ENCODE measurements at places on chromosomes 12 and 14. TPM values are rescaled to one million over a fixed set of nuclear protein-coding genes. Genes with fewer than 3 reads are reported as not detected.

GRCh38 chr12:2631653-2632350, 163.0 kb upstream of the FKBP4 start:
- no peak overlapping the region for H3K27ac ChIP-seq
- H3K36me3 ChIP-seq: no peaks in the 10 kb centered on the region
- no peaks in the 10 kb centered on the region for H3K27me3 ChIP-seq
- no peaks in the 10 kb centered on the region for H3K4me1 ChIP-seq
- DNase-seq: no peak
- H3K4me3 ChIP-seq: no peak overlapping the region

GRCh38 chr12:52681526-52682380, 1.5 kb upstream of the KRT1 start:
- no peak for DNase-seq
- no peak overlapping the region for H3K4me3 ChIP-seq
- H3K27me3 ChIP-seq: peaks cover 5% of the 10 kb centered on the region
- H3K4me1 ChIP-seq: no peaks in the 10 kb centered on the region

GRCh38 chr12:114404083-114404925, 1.6 kb downstream of the TBX5 start:
- H3K27me3 ChIP-seq: peaks cover 35% of the 10 kb centered on the region
- H3K36me3 ChIP-seq: no peaks in the 10 kb centered on the region
- no peaks in the 10 kb centered on the region for H3K4me1 ChIP-seq
- H3K27ac ChIP-seq: no peak overlapping the region
- H3K4me3 ChIP-seq: no peak overlapping the region
- no peak for DNase-seq

GRCh38 chr12:57604454-57604991, at the start of gene DTX3:
DTX3 (plus strand) TSS chr12:57604824; CDS start chr12:57606518, 1,694 bp downstream.
- no peaks in the 10 kb centered on the region for H3K36me3 ChIP-seq
- peak within 1 kb of the TSS; percentile 56 for H3K27ac ChIP-seq
- no peaks in the 10 kb centered on the region for H3K27me3 ChIP-seq
- peaks cover 4% of the 10 kb centered on the region for H3K4me1 ChIP-seq
- DNase-seq: no peak

DNA sequence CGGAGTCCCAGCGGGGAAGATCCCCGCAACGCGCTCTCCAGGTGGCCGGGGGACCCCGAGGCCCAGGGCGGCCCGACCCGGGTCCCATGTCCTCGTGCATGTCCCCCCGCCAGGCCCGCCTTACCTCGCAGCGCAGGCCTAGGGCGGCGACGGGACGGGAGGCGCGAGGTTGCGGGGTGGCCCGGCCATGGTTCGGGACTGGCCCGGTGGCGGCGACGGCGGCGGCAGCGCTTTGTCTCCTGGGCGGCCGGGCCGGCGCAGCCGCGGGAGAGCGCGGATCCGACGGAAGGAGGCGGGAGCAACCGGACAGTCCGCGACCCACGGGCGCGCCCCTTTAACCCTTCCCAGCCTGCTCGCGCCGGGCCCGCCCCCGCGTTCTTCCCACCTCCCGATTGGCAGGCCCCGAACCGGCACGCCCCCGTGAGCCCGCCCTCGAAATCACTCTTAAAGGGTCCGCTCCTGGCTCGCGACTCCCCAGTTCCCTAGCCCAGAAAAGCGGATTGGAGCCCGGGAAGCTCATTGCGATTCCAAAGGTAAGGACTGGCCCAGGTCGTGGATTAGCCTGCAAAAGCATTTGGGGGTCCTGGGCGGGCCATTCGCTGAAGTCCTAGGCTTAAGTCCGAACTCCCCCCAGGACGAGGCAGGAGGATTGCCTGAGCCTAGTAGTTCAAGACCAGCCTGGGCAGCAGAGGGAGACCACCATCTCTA, at the start of gene PHETA1:
PHETA1 (minus strand) TSS at position 308 of the 708 bp plus-strand sequence. CDS start 5,668 bp downstream, outside the sequence.
- H3K4me1 ChIP-seq: peaks cover 2% of the 10 kb centered on the region
- peak; percentile 30 for DNase-seq
- peak within 1 kb of the TSS; percentile 68 for H3K4me3 ChIP-seq
- no peaks in the 10 kb centered on the region for H3K27me3 ChIP-seq

- no peaks in the 10 kb centered on the region for H3K27me3 ChIP-seq
- no peak for DNase-seq
- peaks cover 7% of the 10 kb centered on the region for H3K36me3 ChIP-seq
- no peak overlapping the region for H3K27ac ChIP-seq
- H3K4me1 ChIP-seq: no peaks in the 10 kb centered on the region
Observed at GRCh38 chr14:101897326-101897725, 67.0 kb upstream of the DYNC1H1 start.

DNA sequence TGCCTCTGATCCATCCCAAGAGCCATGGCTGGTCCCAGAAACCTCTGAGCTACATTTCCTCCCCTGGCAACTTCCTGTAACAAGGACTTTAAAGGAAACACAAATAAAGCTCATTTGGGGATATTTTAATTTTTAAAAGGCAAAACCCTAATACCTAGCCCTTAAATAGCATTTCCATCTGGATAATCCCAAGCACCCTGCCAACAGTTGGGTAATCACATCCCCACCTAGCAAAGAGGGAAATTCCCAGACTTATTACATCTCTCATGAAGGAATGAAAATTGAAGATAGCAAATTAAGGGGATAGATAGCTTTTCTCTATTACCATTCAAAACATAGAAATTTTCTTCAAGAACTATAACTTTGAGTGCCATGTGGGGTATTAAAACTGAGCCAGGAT, 213.7 kb upstream of the BMP4 start:
- H3K4me1 ChIP-seq: no peaks in the 10 kb centered on the region
- H3K4me3 ChIP-seq: no peak overlapping the region
- H3K27me3 ChIP-seq: no peaks in the 10 kb centered on the region
- H3K36me3 ChIP-seq: no peaks in the 10 kb centered on the region

GRCh38 chr12:113903381-113903863, 62.7 kb downstream of the RBM19 start:
- no peaks in the 10 kb centered on the region for H3K36me3 ChIP-seq
- peak; percentile 17 for DNase-seq
- H3K4me1 ChIP-seq: no peaks in the 10 kb centered on the region
- H3K27ac ChIP-seq: no peak overlapping the region
- H3K4me3 ChIP-seq: no peak overlapping the region
- no peaks in the 10 kb centered on the region for H3K27me3 ChIP-seq

DNA sequence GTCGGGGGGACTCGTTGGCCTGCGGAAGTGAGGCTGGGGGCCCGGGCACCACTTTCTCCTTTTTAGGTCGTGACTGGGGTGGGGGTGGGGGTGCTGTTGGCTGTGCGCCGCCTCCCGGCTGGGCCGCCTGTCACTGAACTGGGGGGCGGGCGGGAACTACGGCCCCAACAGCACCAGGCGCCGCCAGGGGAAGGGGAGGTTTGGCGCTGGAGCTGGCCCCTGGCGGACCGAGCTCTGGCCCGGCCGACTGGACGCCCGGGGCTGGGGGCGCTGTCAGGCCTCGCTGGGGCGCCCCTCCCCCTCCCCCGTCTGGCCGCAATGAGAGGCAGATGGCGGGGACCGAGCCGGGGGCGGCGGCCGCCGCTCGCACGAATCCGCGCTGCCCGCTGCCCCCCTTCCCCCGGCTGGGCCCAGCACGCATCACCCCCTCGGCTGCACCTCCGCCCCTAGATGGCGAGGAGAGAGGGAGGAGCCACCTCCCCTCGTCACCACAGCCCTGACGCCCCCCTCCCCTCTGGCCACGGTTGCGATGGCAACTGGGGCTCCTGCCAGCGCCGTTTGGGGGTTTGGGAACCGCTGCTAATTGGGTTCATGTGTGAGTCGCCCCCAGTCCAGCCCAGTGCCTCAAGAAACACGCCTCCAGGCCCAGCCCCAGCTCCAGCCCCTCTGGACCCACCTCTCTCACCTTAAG, 723 bp downstream of the NFATC4 start:
- H3K4me1 ChIP-seq: peaks cover 16% of the 10 kb centered on the region
- peak overlapping the region; percentile 51 for H3K4me3 ChIP-seq
- no peak for DNase-seq
- no peak overlapping the region for H3K27ac ChIP-seq
- peaks cover 1% of the 10 kb centered on the region for H3K27me3 ChIP-seq

DNA sequence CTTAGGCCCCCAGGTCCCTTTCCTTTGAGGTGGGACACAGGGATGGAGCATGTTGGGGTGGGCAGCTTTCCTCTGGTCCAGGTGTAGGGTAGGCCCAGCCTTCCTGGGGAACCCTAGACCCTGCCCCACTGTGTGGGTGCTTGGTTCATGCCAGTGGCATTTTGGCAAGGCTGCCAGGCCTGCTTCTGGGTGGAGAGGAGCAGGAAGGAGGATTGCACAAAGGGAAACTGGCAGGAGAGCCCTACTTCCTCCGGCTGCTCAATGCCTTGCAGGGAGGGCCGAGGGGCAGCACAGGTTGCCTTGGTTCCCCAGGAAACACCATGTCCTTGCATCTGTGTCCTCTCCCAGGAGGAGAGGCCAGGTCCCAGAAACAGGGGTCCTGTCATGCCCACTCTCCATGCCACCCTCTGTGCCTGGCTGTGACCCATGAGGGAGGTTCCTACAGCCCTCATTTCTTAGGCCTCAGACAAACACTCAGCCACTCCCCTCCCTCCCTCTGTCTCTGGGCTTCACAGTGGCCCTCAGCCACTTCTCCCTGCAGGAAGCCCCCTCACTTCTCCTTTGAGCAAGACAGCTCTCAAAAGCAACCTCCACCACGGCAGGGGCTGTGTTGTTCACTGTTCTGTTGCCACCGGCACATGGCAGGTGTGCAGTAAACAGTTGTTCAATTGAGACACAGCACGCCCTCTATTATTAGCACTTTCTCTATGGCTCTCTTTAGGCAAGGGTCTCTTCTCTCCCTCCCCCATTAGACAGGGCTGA, 6.8 kb upstream of the KRT80 start:
- no peak for DNase-seq
- H3K27me3 ChIP-seq: peaks cover 3% of the 10 kb centered on the region
- H3K27ac ChIP-seq: no peak overlapping the region

DNA sequence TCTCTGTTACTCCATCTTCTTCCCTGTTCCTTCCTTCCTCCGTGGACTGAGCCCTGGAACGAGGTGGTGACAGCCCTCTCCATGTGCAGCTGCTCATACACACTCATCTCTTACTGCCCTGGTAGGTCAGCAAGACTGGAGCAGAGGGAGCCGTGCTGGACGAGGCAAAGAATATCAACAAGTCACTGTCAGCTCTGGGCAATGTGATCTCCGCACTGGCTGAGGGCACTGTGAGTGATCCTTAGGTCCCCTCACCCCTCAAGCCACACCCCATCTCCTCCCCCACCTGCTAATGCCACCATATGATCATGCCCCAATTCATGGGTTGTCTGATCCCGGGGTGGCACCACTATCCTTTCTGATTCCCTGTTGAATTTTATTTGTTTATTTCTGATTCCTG, 19.0 kb downstream of the KIF5A start:
- H3K27ac ChIP-seq: no peak overlapping the region
- no peaks in the 10 kb centered on the region for H3K27me3 ChIP-seq
- no peaks in the 10 kb centered on the region for H3K36me3 ChIP-seq
- DNase-seq: no peak
- no peak overlapping the region for H3K4me3 ChIP-seq

DNA sequence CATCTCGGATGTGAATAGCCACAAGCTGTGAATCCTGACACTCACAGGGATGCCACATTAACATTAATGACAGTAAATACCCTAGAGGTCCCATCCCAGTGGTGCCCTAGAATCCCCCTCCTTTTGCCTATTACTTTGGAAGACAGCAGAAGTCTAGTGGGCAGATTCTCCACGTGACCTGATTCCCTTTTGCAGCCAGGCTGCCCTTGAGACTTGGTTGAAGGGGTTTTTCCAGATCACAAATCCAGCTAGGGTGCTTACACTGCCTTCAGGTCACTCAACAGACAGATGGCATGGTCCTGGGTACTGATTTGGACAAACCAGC, 8.7 kb downstream of the HDAC7 start:
- no peak for DNase-seq
- peaks cover 78% of the 10 kb centered on the region for H3K4me1 ChIP-seq
- H3K4me3 ChIP-seq: no peak overlapping the region
- H3K27me3 ChIP-seq: no peaks in the 10 kb centered on the region
- no peaks in the 10 kb centered on the region for H3K36me3 ChIP-seq

- no peaks in the 10 kb centered on the region for H3K36me3 ChIP-seq
- H3K4me3 ChIP-seq: no peak within 1 kb of the TSS
- peaks cover 2% of the 10 kb centered on the region for H3K27me3 ChIP-seq
- H3K4me1 ChIP-seq: no peaks in the 10 kb centered on the region
- DNase-seq: no peak
Observed at GRCh38 chr14:103084021-103084919, at the start of gene LBHD2. LBHD2 (plus strand) TSS chr14:103084210; CDS start chr14:103086013, 1,803 bp downstream.

DNA sequence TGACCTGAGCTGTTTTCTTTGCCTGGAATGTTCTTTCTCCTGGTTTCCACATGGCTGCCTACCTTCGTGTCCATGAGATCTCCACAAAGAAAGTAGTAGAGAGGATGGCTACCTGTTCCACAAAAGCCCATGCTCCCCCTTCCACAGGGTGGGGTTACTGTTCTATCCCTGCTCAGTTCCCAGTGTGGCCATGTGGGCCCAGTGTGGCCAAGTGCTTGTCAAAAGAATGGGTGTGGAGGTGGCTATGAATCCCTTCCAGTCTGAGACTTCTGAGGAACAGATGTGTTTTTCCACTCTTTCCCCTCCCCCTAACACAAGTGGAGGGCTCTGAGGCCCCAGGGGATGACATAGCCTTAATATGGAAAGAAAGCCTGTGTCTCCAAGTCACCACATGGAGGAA, 26.2 kb upstream of the HSP90B1 start:
- no peaks in the 10 kb centered on the region for H3K36me3 ChIP-seq
- no peak overlapping the region for H3K4me3 ChIP-seq
- peaks cover 16% of the 10 kb centered on the region for H3K4me1 ChIP-seq
- no peak for DNase-seq
- no peaks in the 10 kb centered on the region for H3K27me3 ChIP-seq

DNA sequence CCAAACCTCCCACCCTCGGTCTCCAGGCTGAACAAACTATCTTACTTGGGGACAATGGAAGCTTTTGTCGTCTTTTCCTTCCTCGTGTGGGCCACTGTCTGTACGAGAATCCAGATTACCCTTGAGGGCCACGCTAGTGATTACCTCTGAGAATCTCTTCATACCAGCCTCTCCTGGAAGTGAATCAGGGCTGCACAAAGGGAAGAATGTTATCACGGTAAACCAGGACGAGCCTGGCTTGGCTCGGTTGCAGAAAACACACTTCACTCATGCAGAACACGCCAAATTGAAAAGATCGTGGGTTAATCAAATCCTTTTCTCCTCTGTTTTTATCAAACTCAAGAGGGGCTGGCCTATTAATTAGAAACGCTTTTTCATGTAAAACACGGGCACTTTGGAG, 51.6 kb upstream of the MYL2 start:
- H3K27me3 ChIP-seq: no peaks in the 10 kb centered on the region
- no peaks in the 10 kb centered on the region for H3K36me3 ChIP-seq
- H3K4me1 ChIP-seq: no peaks in the 10 kb centered on the region

DNA sequence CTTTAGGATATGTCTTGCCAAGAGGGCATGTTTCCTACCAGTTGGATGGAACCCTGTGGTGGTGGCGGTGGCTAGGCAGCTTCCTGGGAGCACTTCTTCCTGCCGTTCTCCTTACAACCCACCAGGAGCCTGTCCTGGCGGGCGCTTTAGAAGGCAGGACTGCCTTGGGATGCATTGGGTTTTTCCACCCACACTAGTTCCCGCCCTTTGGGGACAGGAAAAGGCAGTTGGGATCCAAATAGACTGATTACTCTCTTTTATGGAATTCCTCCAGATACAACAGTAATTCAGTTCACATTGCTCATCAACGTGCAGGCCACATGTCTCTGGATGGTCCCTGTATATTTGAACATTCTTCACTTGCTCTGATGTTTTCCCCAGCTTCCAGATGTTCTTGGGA, 305.7 kb upstream of the SSTR1 start:
- no peak overlapping the region for H3K27ac ChIP-seq
- no peaks in the 10 kb centered on the region for H3K27me3 ChIP-seq
- H3K4me3 ChIP-seq: no peak overlapping the region
- no peaks in the 10 kb centered on the region for H3K36me3 ChIP-seq
- DNase-seq: no peak

Gene NFATC4
- 19.2 TPM for total RNA-seq

Gene IL26
- not detected for total RNA-seq

Gene CLEC9A
- not detected for total RNA-seq

Gene GPRC5D
- not detected for total RNA-seq

Gene SERPINA3
- total RNA-seq: 2.6 TPM

Gene POTEG
- 1.7 TPM for total RNA-seq

Gene ZFP36L1
- 184 TPM for total RNA-seq

Gene ZC2HC1C
- total RNA-seq: 1.7 TPM

Measured in GM12878 (cell line).